ENCODE measurements at places on chromosomes 13 and 19. TPM values are rescaled to one million over a fixed set of nuclear protein-coding genes. Genes with fewer than 3 reads are reported as not detected.

DNA sequence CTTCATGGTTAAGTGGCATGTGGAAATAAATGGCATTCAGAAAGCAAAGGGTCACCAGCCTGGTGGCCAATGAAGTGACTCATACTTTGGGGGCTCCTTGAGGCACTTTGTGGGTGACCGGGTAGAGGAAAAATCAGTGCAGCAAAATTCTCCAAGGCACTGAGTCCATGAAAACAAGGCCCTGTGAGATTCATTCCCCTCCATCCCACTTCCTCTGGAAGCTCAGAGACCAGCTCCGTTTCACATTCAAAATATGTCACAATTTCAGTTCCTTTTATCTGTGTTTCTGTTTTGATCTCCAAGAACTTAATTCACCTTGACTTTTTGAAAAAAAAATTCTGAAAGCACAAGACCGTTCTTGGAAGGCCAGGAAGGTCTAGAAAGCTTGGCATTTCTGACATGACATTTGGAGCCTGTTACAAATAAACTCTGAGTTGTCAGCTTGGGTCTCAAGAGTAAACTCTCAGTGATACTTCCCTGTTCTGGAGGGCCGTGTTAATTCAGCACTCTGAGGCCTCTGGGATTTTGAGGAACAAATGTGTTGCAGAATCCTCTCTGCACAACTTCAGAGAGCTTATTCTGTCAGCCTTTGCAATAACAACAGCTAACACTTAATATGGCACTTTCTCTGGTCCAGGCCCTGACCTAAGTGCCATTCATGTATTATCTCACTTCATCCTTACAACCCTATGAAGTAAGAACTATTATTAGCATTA is 6.8 kb downstream of the CYSLTR2 start:
- no peak for DNase-seq

PRR20A gene
- not detected for polyA plus RNA-seq

DNA sequence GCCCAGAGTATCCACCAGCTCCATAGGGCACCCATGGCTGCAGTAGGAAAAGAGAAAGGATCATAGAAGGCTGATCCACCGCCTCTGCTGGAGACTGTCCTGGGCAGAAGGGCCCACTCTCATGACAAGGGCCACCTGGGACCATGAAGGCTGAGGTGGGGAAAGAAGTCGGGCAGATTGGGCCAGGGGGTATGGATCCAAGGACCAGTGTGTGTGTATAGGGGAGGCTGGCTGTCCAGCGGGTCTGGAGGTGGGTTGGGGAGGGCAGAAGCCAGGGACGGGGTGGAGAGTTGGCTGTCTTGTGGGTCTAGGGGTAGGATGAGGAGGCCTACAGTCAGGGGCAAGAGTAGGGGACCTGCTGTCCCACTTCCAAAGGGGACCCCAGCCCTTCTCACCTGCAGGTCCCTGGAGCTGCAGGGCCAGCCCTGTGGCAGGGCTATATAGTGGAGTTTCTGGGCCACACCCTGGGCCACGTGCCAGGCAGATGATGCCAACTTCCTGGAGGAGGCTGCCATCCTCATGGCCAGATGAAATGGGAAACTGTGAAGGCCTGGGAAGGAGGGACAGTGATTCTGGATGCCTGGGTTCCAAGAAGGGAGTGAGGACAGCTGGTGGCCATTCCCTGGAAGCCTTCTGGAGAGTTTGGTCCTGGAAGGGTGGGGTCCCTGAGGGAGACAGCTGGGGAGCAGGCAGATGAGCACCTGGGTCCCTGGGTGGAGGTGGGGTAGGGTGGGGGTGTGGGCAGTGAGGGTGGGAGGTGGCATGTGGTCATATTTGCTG is at the start of gene FCGBP:
Gene FCGBP (minus strand): TSS at position 51 of the 780 bp plus-strand sequence.
- no peak for DNase-seq

GRCh38 chr13:53198736-53199135 is 170.1 kb downstream of the OLFM4 start:
- no peak for DNase-seq

FBXO27 gene
- polyA plus RNA-seq = 7.0 TPM

DNA sequence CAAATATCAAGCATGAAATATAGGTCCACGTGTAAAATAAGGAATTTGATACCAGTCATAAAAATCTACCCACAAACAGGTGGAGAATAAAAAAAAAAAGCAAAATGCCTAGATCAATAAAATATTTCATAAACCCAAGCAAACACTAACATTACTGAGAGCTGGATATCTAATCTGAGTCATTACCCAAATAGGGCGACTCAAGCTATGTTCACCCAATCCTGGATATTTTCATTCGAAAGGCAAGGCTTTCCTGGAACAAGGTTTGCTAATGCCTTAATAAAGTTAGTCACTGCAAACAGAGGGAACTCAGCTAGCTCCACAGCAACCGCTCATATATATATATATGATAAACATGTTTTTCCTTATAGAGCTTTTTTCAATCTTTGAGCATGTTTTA is 33.5 kb upstream of the TM9SF2 start:
- peak; percentile 37 for DNase-seq

DNA sequence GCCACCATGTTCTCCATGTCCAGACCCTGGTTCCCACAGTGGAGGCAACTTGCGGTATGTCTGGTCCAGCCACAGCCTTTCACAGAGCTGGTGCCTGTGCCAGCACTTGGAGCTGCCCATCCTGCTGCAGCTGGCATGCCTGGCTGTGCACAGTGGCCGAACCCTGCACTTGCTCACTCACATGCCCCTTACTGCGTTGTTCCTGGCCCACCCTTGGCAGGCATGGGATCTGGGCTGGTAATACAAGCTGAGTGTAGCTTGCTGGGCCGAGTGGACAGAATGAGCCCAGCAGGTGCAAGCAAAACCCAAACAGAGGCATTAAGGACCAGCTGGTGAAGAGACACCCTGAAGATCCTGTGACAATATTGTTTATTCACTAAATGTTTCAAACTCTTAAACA is 583.9 kb upstream of the SLITRK6 start:
- DNase-seq = no peak

- DNase-seq = no peak
Measured at GRCh38 chr13:53781941-53782340, 753.3 kb downstream of the OLFM4 start.

GRCh38 chr13:106905380-106906162 is 337.6 kb upstream of the ARGLU1 start:
- no peak for DNase-seq

GRCh38 chr13:46168341-46168740 is 13.6 kb downstream of the LCP1 start:
- no peak for DNase-seq

ONECUT3 gene
- polyA plus RNA-seq = not detected

GRCh38 chr13:41052441-41052840 is 8.9 kb upstream of the WBP4 start:
- no peak for DNase-seq

GRCh38 chr19:29367791-29368222 is 154.9 kb upstream of the UQCRFS1 start:
- DNase-seq = no peak

GRCh38 chr19:48685583-48685982 is 10.2 kb upstream of the FUT2 start:
- DNase-seq = no peak

GRCh38 chr13:111203736-111204389 is 88.8 kb downstream of the ARHGEF7 start:
- no peak for DNase-seq

- no peak for DNase-seq
Measured at GRCh38 chr19:20103091-20103740, 25.4 kb downstream of the ZNF90 start.

MEIOSIN gene
- not detected for polyA plus RNA-seq

DNA sequence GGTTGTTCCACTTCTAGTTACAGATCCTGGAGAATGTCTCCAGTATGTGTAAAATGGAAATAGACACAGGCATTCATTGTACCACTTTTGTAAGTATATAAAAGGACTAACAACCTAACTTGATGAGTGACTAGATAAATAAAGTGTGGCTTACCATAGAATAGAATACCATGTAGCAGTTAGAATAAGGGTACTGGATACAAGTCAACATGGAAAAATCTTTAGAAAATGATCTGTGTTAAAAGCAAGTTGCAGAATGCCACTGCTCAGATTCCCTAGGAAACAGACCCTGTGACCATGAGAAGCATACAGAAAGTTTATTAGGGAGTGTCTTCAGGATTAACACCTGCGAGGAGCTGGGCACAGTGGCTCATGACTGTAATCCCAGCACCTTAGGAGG is 25.9 kb upstream of the RNASEH2B start:
- no peak for DNase-seq

GRCh38 chr19:44278181-44278690 is 18.6 kb downstream of the ZNF233 start:
- DNase-seq = no peak

GRCh38 chr13:109043636-109044035 is 414.2 kb downstream of the MYO16 start:
- DNase-seq = no peak

- no peak for DNase-seq
Measured at GRCh38 chr13:29472332-29472961, 123.0 kb downstream of the SLC7A1 start.

CATSPERD gene
- not detected for polyA plus RNA-seq

DNA sequence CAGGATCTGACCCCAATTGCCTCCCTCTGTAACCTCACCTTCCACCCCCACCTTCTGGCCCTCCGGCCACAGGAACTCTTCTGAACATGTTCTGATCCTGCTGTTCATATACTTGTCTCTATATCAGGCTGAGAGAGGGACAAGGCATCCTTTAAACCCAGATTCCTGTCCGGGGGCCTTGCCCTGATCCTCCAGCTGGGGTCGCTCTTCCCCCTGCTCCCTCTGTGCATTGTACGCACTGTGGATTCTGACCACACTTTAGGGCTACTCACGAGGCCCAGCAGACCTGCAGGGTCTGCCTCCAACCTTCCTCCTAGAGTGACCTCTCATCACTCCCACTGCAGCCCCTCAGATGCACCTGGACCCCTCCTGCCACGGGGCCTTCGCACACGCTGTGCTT is 269.3 kb downstream of the UQCRFS1 start:
- no peak for DNase-seq

GRCh38 chr19:44662691-44663385 is 8.4 kb upstream of the CEACAM19 start:
- DNase-seq = no peak

DNA sequence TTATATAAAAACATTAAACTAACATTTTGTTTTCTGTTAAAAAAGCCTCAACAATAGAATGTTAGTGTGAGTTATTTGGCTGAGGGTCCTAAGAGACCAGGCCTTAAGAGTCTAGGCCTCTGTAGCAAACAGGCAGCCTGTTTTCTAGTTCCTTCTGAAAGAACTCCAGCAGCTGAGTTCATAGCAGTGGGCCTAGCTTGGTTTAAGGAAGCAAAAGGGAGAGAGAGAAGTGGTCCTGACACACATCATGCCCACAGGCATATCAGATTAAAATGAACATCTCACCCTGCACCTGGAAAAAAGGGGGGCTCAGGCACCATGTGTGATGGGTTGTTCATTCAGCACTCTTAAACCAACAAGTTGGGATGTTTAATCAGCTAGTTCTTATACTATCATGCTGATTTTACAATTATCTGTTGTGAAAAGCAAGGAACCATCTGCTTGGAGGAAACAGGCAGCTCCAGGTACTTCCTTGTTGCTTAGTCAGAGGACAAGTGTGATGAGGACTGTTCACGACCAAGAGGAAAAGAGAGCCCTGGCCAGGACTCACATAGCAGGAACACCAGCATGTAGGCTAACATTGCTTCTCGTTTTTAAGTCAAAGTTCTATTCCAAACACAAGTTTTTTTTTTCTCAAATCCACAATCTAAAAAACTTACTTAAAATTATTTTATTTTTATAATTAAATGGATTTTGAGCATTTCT is 81.3 kb upstream of the FRY start:
- no peak for DNase-seq

- no peak for DNase-seq
Measured at GRCh38 chr13:27176470-27177410, 5.1 kb upstream of the USP12 start.

DNA sequence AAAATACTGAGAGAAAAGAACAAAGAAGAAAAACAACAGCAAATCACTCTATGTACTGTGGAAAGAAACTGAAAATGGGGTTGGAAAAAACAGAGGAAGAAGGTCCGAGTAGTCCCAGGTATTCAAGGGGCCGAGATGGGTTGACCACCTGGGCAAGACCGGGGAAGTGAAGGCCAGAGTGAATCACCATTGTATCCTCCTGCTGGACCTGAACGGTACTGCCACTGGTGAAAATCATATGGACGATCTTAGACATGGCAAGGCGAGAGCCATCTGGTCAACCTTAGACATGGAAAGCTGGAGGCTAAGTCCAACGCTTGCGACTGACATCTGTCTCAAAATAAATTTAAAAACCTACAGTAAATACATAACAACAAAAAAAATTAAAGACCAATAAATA is 44.4 kb upstream of the ZNF91 start:
- DNase-seq = no peak

GRCh38 chr19:4589579-4590410 is 30.3 kb upstream of the SEMA6B start:
- DNase-seq = no peak

GRCh38 chr13:37212826-37213225 is 107.4 kb upstream of the CSNK1A1L start:
- DNase-seq = no peak

GJB2 gene
- not detected for polyA plus RNA-seq

GRCh38 chr13:113929628-113930615 is 44.0 kb downstream of the C13orf46 start:
- DNase-seq = no peak

DNA sequence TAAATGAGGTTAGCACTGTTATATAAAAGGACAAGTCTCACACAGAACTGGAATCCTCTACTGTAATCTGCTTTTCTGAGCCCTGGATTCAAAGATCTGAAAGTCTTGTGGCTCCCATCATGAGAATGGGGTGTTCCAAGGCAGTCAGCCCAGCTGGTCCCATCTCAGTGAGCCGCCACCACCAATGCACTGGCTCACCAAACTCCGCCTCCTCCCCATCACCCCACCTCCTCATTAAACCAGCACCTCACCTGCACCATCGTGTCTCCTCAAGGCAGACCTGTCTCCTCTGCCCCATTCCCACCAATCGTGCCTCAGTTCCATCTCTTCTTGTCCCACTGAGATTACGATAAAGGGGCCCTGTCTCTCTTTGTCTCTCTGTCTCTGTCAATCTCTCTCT is 166.7 kb downstream of the USP12 start:
- no peak for DNase-seq

DNA sequence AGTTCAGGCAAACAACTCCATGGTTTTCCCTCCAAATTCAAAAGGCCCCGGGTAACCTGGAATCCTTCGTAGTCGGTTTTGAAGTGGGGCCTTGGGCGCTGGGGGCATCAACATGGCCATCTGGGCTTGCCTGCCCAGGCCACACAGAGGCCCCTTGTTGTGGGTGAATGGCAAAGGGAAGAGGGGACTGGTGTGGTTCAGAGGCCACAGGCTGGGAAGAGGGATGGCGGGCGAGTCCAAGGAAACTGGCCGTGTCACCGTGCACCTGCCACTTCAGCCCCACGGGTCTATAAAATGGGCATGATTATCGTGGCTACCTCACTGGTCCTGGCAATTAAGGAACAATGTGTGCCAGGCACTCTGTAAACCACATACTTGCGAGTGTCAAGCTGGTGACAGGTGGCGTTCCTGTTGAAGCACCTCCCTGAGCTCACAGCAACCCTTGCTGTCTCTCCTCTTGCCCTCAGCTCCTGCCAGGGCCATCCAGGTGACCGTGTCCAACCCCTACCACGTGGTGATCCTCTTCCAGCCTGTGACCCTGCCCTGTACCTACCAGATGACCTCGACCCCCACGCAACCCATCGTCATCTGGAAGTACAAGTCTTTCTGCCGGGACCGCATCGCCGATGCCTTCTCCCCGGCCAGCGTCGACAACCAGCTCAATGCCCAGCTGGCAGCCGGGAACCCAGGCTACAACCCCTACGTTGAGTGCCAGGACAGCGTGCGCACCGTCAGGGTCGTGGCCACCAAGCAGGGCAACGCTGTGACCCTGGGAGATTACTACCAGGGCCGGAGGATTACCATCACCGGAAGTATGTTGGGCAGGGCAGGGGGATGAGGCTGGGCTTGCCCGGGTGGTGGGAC is 1.3 kb downstream of the LSR start:
- DNase-seq = no peak

Measured in BJ (cell line).